ENCODE measurements at places on chromosomes 4 and X.

GRCh38 chr4:97411356-97411755, 731.9 kb downstream of the STPG2 start:
- DNase-seq = no peak

DNA sequence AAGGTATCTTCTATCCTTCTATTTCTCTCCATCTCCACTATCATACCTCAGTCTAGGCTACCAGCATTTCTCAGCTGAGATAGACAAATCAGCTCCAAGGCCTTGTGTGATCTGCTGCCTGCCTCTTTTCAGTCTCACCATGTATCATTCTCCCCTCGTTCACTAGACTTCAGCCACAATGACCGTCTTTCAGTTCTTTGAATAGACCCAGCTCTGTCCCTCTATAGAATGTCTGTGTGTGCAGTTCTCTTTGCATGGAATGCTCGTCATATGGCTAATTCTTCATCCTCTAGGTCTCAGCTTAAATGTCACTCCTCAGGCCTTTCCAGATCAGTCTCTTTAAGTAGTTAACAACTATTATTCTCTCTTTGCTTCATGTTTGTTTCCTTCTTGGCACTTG, 6.5 kb downstream of the IGBP1 start:
- no peak for DNase-seq

- DNase-seq = peak; percentile 3
These were observed 110.7 kb downstream of the PSAPL1 start for GRCh38 chr4:7323872-7324650.

DNA sequence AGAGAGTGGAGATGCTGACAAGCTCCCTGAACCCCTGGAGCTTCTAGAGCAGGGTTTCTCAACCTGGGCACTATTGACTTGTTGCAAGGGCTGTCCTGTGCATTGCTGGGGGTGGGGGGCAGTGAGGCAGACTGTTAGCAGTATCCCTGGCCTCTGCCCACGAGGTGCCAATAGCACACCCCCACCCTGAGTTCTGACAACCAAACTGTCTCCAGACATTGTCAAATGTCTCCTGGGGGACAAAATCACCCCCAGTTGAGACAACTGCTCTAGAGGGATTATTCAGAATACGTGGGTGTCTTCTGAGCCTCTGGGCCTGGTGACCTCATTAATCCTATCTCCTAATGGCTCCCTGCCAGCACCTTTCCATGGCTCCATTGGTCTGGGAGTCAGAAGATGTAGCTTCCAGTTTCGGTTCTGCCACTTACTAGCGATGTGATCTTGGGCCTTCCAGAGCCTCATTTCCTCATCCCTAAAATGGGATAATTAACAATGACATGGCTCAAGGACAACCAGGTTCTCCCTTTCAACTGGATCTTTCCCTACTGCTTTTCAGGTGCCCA, 17.6 kb upstream of the PJA1 start:
- DNase-seq = no peak

GRCh38 chrX:14832151-14832550, 40.7 kb downstream of the FANCB start:
- DNase-seq = no peak

DNA sequence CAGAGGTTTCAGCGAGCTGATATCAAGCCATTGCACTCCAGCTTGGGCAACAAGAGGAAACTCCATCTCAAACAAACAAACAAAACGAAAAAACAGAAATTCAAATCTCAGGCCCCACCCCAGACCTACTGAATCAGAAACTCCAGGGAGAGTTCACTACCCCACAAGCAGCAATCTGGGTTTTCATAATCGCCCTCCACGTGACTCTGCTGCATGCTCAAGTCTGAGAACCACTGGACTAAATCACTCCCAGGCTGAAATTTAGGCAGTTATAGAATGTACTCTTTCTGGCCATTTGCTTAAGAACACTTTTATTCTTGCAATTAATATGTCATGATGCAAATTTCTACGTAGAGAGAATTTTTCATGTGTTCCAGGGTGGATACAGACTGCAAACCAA, 287.3 kb downstream of the USP46 start:
- DNase-seq = no peak
